ENCODE measurements at places on chromosomes 11 and 22.

DNA sequence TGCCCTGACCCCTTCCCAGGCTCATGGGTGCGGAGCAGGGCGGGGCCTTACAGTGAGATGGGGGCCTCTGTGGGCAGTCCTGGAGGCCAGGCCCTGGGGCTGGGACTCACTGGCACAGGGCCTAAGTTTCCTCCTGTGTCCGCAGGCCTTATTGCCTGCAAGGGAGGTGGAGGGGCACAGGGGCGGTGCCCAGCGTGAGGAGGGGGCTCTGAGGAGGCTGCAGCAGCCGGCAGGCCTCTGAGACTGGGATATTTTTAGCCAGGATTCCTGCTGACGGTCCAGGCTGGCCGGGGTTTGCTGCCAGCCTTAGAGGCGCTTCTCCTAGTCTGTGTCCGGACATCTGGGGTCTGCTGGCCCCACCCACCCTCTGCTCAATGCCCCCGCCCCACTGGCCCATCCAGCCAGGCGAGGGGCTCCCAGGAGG lies 5.7 kb upstream of the RTN4R start:
- ATAC-seq: no peak

GRCh38 chr11:70307176-70307575 lies 36.7 kb downstream of the PPFIA1 start:
- ATAC-seq: no peak

DNA sequence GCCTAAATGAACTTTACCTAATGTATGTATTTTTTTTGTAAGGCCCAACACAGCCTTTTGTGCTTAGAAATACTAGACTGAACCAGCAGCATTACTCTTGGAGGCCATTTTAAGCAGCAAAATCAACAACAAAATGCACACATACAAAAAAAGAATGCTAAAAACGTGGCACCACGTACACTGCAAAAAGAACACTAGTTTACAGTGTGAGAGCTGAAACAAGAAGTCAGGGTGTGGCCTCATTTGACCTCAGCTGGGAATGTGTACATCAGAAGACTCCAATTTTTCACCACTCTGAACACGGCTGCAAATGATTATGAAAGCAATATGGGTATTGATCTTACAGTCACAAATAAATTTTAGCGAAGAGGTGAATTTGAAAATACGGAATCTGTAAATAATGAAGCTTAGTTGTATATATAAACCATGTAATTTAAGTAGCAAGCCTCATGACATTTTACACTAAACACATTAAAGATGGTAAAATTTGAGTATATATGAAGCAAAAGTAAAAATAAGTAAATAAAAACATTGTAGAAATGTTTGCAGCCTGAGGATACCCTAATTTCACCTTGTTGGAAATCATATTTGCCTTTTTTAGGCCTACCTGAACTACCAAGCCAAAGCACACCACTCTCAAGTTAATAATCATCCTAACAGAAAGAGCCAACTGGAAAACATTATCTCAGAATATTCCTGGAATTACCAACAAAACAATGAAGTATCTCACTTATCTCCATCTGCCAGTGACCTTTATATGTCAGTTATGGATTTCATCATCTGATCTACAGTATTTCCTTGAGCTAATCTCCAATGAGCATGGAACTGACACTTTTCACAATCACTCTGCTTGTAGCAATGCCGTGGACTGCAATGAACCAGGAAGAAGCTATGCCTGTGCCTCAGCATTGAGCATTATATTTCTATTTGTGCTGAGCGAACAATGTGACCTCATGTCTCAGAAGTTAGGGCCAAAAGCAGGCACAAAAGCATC lies 319.5 kb upstream of the FAT3 start:
- no peak for ATAC-seq

DNA sequence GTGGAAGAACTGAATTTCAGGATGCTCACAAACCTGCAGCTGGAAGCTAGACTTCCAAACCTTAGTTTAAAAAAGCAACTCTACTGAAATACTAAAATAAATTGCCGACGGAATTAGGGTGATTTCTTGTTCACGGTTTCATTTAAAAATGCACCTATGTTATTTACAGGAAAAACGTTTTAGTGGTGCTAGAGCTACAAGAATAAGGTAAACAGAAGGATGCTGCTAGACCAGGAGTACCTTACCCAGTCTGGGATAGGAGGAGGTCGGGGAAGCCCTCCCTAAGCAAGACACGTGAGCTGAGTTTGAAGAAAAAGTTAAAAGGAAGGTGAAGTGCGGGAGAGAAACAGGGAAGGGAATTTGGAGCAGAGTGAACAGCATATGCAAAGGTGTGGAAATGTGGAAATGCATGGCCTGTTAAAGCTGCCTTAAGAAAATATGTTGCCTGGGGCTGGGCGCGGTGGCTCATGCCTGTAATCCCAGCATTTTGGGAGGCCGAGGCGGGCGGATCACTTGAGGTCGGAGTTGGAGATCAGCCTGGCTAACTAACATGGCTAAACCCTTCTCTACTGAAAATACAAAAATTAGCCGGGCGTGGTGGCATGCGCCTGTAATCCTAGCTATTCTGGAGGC lies 1.4 kb upstream of the FTH1 start:
- no peak for ATAC-seq

- ATAC-seq: no peak
Measured at GRCh38 chr11:11069841-11070835, 212.3 kb upstream of the ZBED5 start.

DNA sequence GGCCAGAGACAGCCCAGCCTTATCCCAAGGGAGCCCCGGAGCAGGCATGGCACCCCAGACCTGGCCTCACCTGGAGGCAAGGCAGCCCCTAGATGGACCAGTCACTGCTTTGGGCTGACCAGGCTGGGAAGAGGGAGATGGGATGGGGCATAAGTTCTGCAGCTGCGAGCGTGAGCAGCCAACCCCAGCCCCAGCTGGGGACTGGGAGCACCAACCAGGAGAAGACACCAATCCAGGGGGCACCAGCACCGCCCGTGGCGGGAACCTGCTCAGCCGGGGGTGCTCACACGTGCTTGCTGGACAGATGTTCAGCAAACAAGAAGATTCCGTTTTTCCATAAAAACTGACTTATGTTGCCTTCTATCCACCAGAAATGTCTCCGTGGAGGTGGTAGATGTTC lies 16.2 kb upstream of the FADD start:
- no peak for ATAC-seq

GRCh38 chr22:49963647-49964026 lies 3.1 kb downstream of the PIM3 start:
- no peak for ATAC-seq

DNA sequence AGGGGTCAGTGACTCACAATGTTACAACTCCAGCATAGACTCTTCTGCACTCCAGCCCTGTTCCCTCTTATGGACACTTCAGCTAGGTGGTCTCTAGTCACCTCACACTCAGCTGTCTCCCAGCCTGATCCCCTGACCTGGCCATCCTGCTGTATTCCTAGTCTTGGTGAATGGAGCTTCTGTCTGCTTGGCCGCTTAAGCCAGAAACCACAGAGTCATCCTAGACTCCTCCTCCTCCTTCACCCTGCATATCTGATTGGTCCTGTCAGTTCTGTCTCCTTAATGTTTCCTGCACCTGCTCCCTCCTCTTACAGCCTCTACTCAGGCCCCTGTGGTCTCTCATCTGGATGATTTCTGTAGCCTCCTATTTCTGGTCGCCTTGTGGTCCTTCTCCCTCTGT lies 144.9 kb downstream of the HIPK3 start:
- ATAC-seq: no peak

- ATAC-seq: no peak
Measured at GRCh38 chr11:102719620-102720277, 5.0 kb downstream of the MMP8 start.

- peak; percentile 76 for ATAC-seq
Measured at GRCh38 chr11:82978422-82979099, 77.0 kb downstream of the DDIAS start.

DNA sequence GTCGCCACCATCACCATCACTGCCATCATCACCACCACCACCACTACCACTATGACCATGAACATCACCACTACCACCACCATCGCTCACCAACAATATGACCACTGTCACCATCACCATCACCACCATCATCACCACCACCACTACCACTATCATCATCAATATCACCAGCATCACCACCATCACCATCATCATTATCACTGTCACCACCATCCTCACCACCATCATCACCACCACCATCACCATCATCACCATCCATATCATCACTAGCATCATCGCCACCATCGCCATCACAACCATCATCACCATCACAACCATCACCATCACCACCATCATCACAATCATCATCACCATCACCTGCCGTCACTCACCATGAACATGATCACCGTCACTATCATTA lies 184.6 kb downstream of the SHANK2 start:
- no peak for ATAC-seq

DNA sequence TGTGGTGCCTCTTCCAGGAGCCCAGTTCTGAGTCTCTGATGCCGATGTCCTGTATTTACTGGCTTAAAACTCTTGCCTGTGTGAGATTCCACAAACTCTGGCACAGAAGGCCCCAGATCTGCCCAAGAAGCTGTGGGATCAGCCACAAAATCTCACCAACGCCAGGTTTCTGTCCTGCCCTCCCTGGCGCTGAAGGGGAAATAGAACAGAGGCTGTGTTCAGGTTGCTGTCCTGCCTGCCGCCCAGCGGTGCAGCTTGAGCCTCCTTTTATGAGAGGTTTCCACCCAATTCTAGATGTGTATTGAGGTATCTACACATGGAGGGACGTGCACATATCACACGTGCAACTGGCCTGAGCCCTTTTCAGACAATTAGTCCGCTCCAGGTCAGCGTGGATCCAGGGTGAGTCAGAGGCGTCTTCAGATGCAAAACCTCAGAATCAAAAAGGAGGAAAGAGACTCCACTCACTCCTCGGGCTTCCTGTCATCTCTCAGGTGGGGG lies 2.2 kb downstream of the TMEM80 start:
- ATAC-seq: no peak

GRCh38 chr11:45897556-45897955 lies 9.5 kb downstream of the FREY1 start:
- no peak for ATAC-seq

DNA sequence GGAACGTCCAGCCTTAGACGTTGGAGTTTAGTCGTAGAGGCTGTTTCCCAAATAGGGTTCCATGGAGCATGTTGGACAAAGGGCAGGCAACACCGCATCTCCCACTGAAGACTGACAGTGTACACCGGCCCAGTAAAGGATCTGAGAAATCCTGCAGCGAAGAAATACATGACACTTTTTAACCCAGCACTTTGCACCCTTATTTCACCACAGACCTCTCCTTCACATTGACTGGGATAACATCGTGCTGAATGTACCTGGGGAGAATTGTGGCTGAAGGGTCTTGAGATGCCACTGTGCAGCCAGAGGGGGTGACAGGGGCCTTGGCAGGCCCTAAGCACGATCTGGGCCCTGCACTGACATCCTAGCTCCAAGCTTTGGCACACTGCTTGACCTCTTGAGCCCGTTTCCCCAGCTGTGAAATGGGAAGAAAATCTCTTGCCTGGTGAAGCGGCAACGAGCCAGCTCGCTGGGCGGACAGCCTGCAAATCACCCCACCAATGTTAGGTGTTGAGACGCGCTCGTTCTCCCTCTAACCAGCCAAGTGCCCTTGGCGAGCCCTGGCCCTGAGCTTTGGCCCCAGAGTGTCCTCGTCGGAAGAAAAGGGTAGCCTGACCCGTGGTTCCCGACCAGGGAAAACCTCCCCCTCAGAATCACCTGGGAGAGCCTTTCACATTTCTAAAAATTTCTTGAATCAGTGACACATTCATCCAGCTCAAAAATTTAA lies 13.4 kb downstream of the CD5 start:
- no peak for ATAC-seq

DNA sequence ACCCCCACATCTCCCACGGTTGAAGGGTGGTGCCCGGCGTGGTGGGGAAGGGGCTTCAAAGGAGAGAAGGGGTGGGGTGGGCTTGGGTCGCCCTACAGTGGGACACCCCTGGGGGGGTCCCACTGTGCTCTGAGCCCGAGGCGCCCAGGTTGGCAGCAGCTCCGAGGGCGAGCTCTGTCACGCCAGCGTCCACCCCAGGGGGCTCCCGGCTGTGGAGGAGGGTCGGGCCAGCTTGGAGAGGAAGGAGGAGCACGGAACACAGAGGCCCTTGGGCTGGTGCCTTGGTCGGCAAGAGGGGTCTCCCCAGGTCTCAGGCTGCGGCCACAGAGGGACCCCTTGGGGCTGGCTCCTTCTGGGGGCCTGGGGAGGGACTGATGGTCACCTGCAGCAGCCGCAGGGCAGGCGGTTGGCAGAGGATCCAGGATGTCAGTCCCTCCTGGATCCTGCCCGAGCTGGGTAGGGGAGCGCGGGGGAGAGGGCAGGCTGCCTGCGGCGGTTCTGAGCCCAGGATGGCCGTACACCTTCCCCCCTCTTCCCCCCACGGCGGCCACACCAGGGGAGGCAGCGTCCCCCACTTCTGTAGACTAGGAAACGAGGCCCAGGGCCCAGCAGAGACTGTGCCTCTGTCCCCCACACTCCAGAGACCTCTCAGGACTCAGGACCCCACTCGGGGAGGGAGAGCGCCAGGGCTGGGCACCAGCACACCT lies 788 bp downstream of the MUC6 start:
- no peak for ATAC-seq

DNA sequence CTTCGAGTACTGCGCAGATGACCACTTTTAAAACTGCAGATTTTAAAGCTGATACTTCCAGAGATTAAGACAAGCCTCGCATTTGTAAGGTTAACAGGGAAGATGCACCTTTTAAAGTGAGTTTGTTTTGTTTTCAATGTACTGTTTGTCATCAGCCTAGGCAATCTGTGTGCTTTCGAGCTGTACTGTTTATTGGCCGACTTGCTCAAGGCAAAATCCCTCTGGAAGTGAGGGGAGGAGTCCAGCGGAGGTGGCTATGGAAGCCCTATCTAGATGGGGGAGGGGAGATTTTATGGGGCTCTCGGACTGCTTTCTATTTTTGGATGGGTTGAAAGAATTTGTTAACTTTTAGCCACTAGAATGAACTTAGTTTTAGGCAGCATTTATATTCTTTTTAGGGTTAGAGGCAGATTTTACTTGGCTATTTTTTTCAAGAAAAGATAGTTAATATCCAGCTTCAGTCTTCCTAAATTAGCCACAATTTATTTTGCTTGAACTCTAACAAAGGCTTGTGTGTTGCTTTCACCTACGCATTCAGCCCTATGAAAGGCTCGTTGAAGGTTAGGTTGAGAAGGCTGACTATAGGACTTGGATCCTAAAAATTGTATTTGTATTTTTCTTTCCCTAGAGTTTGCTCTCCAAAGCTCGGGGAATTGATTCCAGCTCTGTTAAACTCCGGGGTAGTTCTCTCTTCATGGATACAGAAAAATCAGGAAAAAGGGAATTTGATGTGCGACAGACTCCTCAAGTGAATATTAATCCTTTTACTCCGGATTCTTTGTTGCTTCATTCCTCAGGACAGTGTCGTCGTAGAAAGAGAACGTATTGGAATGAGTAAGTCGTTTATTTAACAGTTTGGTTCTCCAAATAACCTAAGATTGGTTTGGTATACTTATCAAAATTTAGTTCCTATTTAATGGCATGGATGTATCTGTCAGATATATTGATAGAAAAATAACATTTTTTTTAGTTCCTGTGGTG lies 2.1 kb downstream of the WEE1 start:
- ATAC-seq: no peak

DNA sequence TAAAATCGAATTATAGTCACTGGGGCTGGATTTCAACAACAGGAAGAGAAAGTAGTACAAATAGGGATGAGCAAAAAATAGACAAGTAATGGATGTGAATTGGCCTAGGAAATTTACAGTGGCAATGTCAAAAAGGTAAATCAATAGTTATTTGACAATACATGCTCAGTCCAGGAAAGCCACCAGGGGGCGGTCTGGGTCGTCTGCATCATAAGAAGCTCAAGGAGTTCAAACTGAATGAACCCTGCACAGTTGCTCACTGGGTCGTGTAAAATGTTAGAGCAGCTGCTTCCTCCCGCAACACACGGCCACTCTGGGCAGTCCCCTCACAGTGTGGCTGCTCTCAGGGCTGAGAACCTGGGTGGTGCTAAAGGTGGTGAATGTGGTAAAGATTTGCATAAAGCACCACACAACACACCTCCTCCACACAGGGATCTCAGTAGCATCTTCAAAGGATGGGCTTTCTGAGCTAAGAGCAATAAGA lies 85.9 kb downstream of the ZNF280B start:
- ATAC-seq: peak; percentile 85
